ENCODE measurements at places on chromosomes 5 and 9.

GRCh38 chr9:22257026-22257816 is 189.4 kb upstream of the DMRTA1 start:
- no peak for DNase-seq

DNA sequence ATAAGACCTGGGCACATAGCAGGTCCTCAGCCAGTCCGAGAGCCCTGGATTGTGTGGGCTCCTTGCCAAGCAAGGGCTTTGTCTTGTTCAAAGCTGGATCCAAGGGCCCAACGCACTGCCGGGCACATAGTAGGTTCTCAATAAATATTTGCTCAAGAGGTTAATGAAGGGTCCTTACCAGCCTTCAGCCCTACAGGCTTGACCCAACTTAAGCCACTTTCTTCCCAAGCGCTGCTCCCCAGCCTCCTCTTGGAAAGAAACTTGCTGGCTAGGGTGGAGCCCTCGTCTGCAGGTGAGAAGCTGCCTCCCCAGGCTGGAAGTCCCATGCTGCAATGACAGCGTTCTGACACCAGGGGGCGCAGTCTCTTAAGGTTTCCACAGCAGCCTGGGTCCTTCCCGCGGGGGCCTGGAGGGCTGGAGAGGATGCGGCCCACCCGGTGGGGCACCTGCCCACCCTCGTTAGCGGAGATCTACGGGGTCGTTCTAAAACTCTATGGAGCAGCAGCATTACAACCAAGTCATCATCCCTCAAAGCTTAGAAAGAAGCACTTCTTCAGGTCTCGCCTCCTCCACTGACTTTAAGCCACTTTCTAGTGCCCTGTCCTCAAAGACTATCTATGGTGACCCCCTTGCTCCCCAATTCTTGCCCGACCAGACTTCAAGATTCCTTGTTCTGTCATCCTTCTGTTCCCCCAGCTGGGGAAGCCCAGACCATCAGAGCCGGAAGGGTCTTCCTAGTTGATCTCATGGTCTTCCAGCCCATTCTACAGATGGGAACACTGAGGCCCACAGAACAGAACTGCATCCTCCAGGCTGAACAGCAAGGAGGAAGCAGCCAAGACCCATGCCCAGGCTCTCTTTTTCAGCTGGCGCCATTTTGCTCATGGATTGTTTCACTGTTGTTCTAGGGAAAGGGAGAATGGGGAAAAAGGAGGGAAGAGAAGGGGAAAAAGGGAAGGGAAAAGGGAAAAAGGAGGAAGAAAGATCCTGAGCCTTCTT is 115.4 kb downstream of the LHX2 start:
- DNase-seq: peak; percentile 57

DNA sequence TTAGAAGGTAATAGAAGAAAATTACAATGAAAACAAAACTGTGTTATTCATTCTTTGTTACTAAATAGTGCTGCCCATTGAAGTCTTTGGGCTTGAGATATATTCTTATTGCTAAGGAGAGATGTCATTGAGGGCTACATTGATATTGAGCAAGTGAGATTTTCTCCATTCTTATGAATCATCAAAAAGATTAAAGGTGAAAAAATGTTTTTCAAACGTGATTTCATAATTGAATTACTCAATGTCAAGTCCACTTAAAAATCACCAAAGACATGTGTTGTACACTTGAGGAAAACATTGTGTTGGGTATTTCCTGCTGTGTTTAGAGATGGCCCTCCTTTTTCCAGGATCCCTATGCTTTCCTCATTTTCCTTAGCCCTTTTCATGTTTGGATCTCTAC is 448.1 kb downstream of the NFIB start:
- DNase-seq: no peak

GRCh38 chr9:536597-537511 is 304.6 kb upstream of the DMRT1 start:
- DNase-seq: no peak

GRCh38 chr5:76177978-76178377 is 94.8 kb downstream of the SV2C start:
- no peak for DNase-seq

- no peak for DNase-seq
Observed at GRCh38 chr5:138937392-138938387, 62.6 kb upstream of the LRRTM2 start.

DNA sequence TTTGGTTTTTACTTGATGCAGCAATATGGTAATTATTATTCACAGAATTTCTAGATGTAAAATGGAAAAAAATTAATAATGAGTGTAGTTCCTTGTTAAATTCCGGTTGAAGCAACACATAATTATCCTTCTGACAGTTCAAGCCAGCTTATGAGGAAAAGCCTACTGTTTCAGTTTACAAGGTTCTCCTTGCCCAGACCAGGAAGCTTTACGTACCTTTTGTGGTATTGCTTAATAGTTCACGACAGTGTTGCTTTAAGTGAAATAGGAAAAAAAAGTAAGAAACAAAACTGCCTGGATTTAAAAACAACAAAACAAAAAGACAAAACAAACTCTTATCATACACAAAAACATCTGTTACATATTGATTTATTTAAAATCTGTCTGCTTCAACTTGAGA is 547.3 kb upstream of the C9orf72 start:
- no peak for DNase-seq

- no peak for DNase-seq
Observed at GRCh38 chr5:124461941-124462340, 284.5 kb downstream of the ZNF608 start.

- DNase-seq: no peak
Observed at GRCh38 chr5:1814183-1815020, 13.2 kb downstream of the NDUFS6 start.

- DNase-seq: no peak
Observed at GRCh38 chr5:11047625-11048024, 286.6 kb upstream of the DAP start.

- DNase-seq: no peak
Observed at GRCh38 chr5:53825016-53825415, 264.6 kb downstream of the NDUFS4 start.

DNA sequence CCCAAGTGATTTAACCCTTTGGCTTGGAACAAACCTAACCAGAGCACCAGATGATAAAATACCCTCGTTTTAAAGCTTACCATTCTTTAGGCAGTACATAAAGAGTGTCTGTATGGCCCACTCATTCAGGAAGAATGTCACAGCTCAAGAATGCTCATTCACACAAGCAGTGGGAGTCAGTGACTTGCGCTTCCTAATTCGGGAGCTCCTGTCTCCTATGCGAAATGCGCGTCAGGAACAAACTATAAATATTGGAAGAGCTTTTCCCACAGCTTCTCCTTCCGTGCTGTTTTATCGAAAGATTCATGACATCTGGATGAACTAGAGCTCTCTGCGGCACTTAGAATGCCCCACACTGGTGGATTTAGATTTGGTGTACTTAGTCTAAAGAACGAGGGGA is 66.6 kb downstream of the NTRK2 start:
- no peak for DNase-seq

DNA sequence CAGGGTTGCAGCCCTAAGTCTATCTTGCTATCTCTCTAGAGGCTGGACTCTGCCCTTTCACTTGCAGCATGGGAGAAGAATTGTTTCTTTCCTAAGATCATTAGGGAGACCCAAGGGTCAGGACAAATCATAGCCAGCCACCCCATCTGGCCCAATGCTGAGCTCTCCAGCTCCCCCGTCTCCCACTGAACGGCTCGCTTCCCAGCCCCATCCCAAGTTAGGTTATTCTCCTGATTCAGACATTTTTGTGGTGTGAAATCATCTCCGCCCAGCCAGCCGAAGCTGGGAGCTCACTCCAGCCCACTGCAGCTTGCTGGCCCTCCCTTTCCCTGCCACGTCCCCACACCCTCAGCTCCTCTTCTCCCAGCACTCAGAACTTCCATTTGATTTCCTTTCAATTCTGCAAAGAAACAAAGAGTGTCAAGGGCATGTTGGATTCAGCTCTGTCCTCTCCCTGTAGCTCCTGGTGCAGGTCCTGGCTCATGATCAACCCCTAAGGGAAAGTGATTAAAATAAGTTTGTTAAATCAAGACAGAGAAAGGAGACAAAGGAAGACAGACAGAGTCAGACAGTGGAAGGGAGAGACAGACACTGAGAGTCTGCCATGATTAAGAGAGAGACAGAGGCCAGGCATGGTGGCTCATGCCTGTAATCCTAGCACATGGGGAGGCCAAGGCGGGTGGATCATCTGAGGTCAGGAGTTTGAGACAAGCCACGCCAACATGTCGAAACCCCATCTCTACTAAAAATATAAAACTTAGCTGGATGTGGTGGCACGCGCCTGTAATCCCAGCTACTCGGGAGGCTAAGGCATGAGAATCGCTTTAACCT is 12.6 kb upstream of the SPARC start:
- no peak for DNase-seq
